ENCODE measurements at places on chromosomes 1 and 21.

- DNase-seq: peak; percentile 52
Observed at GRCh38 chr1:91803847-91804545, 82.0 kb downstream of the TGFBR3 start.

DNA sequence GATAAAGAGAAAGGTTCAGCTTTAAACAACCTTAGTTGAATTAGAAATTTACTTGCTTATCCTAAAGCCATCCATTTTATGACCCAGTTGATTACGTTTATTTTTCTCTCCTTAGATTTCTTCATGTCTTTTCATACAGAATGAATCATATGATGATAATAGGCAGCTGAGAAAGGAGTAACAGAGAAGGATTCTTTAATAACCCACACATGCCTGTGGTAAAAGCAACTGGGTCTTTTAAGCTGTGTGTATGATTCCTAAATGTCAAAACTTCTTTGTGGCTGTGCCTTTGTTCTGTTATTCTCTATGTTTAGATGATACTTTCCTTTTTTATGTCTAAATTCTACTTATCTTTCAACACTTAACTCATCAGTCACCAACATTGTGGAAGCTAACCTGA is 626.5 kb downstream of the NCAM2 start:
- DNase-seq: no peak

DNA sequence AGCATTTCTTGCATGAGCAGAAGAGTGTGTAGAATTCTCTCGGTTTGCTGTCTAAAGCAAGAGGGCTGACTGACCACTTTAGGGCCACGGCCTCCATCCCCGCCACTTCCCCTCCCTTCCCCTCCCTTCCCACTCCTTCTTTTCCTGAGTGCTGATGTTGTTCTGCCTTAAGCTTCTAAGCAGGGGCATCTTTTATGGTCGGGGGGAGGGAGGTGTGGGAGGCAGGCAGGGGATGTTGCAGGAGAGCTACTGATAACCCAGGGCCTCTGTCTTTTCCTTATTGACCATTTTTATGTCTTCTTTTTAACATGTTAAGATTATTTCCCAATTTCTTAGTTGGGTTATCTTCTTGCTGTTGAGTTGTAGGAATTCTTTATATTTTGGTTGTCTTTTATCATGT is 15.1 kb downstream of the USP25 start:
- DNase-seq: no peak

- no peak for DNase-seq
Observed at GRCh38 chr1:244154508-244154871, 103.4 kb downstream of the ZBTB18 start.

Measured in activated CD4-positive, CD25-positive, alpha-beta regulatory T cell treated with anti-CD3 and anti-CD28 coated beads, Interleukin-2, amount 50 U/mL, for 72 hours (primary cell).